ENCODE measurements at places on chromosomes 11 and 22.

DNA sequence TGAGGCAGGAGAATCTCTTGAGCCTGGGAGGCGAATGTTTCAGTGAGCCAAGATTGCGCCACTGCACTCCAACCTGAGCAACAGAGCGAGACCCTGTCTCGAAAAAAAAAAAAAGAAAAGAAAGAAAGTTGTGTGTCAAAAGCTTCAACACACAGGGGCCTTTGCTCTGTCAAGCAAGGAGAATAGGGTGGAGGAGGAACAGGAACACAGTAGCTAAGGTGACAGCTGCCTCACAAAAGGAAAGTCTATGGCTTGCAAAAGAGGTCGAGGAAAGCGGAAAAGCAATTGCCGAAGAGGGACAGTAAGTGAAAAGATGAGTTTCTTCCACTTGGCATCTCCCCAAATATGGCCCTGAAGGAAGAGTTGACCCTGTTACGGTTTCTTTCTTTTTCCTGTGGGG is 26.5 kb upstream of the TMA7B start:
- DNase-seq, result no peak

DNA sequence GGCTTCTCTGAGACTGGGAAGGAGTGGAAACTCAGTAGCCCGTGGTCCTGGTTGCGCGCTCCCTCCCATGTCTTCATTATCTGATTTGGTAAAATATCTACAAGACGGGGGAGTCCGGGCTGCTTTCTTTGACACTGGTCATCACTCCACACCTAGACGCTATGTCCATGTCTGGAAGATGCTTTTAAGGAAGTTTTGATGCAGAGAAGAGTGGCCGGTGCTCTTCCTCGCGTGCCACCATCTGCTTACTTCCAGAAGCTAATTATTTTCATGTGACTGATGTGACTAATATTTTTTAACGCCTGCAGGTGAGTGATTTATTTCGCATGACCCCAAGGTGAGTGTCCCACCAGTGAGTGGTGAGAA is 339 bp upstream of the TRIM21 start:
- DNase-seq, result no peak

- DNase-seq, result peak; percentile 28
These were observed 13.8 kb downstream of the PLXNB2 start for GRCh38 chr22:50293441-50294318.

GRCh38 chr22:44242946-44243724 is 62.4 kb downstream of the PARVG start:
- no peak for DNase-seq

GRCh38 chr11:106621484-106621883 is 396.8 kb downstream of the GUCY1A2 start:
- DNase-seq, result no peak

DNA sequence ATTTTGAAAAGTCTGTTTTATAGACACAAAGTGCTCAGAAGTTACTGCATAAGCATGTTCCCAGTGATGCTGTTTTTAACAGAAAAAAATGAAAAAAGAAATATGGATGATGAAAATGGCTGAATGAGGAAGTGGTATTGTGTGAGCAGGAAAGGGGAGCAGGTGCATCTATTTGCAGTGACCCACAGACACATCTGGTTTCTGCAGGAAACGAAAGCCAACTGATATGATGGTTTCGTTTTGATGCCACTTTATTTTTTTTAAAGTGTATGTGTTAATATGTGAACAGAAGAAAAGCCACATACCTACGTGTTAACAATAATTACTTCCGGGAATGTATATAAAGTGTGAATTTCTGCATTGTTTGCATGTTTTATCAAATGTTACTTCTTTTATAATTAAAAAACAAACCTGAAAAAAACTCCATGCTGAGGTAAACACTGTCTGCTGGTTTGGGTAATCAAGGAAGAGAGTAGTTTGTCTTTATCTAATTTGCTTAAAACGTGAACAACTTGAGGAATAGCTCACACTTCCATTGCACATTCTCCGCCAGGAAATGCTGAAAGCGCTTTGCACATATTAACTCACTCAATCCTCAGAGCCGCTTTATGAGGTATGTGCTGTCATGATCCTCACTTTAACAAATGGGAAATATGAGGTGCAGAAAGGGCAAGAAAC is 1335.9 kb downstream of the TBC1D22A start:
- peak; percentile 59 for DNase-seq

DNA sequence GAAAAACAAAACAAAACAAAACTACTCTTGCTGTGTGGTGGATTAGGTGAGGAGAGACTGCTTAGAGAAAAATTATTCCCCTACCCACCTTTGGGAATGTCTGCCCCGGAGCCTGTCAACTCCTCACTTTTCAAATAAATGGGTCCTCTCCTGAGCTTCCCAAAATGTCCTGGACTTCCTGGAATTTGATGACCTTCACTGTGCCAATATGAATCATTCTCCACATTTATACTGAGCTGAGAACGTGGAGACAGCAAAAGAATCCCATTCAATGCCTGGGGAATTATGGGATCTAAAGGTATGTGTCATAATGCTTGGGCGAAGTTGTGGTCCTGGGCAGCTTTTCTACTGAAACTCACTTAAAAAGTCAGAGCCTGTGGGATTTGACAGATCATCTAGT is 136.8 kb downstream of the KIF18A start:
- DNase-seq, result no peak

- no peak for DNase-seq
These were observed 385.3 kb downstream of the DYNC2H1 start for GRCh38 chr11:103494491-103494890.

DNA sequence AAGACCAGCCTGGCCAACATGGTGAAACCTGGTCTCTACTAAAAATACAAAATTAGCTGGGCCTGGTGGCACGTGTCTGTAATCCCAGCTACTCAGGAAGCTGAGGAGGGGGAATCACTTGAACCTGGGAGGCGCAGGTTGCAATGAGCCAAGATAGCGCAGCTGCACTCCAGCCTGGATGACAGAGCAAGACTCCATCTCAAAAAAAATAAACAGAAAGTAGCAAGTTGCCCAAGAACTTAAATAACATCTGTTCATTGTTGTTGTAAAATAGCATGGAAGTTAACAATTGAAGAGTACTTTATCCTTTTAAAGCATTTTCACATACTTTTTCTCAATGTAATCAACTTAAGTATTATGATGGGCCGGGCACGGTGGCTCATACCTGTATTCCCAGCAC is 5.7 kb downstream of the AMBRA1 start:
- DNase-seq, result no peak

GRCh38 chr11:46457659-46458424 is 66.3 kb upstream of the CHRM4 start:
- no peak for DNase-seq

GRCh38 chr11:131595797-131596196 is 225.4 kb downstream of the NTM start:
- DNase-seq, result no peak
